Stimulated activated CD4-positive, alpha-beta T cell treated with anti-CD3 and anti-CD28 coated beads, TNF-alpha, amount 100 ng/mL, for 24 hours (primary cell): ENCODE measurements at places on chromosomes 7 and 10.

- no peak for DNase-seq
Observed at GRCh38 chr10:102347236-102347828, 48.2 kb upstream of the NFKB2 start.

GRCh38 chr10:29102636-29103035 is 186.2 kb upstream of the LYZL1 start:
- DNase-seq: no peak

GRCh38 chr10:48929413-48929990 is 10.1 kb downstream of the LRRC18 start:
- no peak for DNase-seq

- DNase-seq: no peak
Observed at GRCh38 chr10:85915245-85915846, 451.2 kb downstream of the GRID1 start.

DNA sequence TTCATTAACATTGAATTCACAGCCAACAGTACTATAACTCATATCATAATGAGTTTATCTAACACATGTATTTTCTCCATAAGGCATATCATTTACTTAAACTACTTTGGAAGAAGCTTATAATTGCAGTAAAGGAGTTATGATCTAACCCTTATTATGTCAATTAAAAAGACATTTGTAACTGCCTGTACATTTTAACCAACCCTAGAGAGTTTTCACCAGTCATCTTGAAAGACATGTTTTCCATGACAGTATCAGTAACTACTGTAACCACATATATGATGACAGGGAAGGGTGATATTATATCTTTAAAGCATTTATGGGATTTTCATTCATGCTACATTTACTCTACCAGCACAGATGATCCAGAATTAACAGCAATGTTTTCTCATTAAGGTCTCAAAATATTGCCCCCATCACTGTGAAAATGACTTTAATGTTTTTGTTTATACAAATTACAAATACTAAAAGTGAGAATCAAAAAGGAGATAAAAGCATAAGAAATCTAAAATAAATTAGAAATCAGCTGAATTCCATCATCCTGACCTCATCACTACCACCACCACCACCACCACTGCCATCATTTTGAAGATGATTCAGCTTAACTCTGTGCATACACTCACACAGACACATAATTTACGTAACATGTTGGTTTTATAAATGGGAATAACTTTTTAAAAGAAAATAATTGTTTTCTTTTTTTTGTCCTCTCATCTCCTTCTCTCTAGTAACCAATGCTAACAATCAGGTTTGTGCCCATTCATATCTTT is 53.6 kb downstream of the MKLN1 start:
- DNase-seq: no peak

- no peak for DNase-seq
Observed at GRCh38 chr10:120713573-120714205, 137.5 kb upstream of the WDR11 start.

DNA sequence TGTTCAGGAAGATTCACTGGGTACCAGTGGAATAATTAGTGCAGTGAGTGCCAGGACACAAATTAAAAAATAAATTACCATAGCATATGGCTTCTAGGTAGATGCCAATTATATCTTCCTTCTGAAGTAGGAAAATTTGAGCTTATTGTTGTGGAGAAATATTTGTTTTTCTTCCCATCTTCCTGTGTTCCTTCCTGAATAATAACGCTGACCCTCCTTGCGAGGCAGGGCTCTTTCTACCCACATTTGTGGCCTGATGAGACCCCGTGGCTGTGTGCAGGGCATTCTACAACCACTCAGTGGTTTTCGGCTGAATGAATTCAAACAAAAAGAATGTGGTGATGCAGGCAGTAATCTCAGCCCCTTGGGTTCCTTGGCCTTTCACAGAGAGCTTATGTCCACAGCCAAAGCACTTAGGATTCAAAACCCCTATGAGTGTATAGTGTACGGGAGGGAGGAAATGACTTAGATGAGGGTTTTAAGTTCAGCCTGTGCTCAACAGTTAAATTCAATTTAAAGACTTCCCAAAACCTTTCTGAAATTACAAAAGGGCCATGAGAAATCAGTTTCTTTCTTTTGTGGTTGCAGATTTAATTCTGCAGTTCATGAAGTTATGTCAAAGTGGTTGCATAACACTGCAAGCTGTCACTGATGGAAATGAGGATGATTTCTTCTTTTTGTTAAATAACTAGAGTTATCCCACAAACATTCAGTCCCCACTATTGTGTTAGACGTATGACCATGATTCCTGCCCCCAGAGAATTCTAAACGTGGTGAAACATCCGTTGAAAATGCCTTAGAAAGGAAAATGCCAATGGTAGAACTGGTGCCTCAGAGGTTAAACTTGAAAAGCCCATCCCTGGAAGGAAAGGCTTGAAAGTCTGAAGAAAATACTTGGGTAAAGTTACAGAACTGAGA is 255.3 kb downstream of the FZD1 start:
- DNase-seq: no peak

GRCh38 chr10:14312014-14312413 is 18.7 kb downstream of the FRMD4A start:
- DNase-seq: no peak
